ENCODE measurements at places on chromosomes 2 and 18.

GRCh38 chr18:2538844-2539243, 32.5 kb downstream of the METTL4 start:
- no peak for DNase-seq

DNA sequence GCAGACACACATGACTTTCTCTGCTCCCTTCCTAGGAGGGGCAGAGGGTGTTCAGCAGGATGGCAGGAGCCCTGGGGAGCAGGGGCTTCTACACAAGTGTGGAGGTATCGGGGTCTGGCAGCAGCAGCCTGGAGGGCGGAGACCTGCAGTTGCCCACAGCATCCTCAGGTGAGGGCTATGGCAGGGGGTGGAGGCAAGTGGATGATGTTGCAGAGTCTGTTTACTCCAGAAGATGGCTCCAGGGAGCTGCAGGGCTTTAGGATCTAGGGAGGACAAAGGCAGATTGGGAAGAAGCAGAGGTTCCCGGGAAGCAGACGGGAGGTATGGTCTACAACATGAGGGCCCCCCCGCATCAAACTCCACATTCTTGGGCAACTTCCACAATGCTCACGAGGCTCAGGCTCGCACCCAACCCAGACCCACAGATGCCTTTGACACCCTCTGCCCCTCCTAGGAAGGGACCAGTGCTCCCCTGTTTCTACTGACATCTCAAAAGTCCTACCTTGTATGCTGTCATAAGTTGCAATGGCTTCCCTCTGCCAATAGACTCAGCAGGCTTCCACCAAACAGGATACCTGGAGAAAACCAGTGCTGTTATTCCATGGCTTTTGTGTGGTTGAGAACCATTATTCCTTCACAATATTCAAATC, 12.0 kb upstream of the ATP6V1C2 start:
- no peak for DNase-seq

DNA sequence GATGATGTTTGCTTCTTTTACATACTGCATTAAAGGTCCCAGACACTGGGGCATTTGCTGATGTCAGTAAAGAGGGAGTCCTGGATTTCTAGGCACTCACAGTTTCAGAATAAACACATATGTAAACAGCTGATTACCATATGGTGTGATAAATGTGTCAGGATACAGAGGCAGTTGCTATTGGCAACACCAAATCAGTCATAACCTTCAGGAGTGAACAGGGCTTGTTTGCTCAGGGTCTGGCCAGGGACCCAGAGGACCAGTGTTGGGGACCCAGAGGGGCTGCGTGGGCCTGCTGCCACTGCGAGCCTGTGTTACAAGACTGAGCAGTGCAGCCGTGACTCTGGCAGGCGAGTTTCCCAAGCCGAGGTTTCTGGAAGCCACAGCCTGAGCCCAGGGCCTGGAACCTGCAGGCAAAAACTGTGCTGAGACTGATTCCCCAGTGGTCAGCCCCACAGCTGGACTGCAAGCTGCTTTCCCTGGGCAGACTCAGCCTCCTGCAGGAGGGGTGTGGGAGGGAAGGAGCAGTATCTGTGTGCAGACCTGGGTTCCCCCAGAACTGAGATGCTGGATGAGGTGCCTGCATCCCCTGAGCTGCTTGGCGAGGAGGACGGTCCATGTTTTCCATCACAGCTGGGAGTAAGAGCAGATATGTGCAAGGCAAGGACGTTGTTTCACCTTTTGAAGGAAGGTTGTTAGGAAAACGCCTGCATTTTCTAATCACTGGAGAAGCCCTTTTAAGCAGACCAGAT, 23.6 kb downstream of the ASAP2 start:
- no peak for DNase-seq

GRCh38 chr2:46871976-46872381, 43.6 kb downstream of the MCFD2 start:
- no peak for DNase-seq

GRCh38 chr2:156896294-156896693, 361.2 kb upstream of the GALNT5 start:
- no peak for DNase-seq

- DNase-seq: no peak
Observed at GRCh38 chr2:54858021-54858681, 134.7 kb downstream of the EML6 start.

GRCh38 chr18:57785751-57786437, 17.2 kb downstream of the ATP8B1 start:
- no peak for DNase-seq

- DNase-seq: no peak
Observed at GRCh38 chr18:27711382-27711781, 465.5 kb downstream of the CDH2 start.

- DNase-seq: no peak
Observed at GRCh38 chr2:160252900-160253299, 52.8 kb upstream of the ITGB6 start.

DNA sequence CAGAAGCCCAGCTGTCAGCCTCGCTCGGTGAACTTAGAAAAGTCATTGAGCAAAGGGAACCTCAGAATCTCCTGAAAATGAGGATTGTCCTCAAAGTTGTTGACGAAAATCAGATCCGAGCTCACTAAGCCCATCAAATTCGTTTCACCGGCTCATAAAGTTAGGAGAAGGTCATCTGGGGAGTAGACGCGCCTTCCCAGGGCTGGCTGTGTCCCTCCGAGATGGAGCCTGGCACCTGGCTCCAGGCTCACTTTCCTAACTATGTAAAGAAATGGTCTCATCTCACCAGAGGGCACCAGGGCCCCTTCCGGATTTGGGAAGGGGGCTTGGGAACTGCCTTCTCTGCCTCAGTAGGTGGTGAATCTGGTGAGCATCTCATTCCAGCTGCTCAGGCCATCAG, 145.5 kb downstream of the PXDN start:
- no peak for DNase-seq

DNA sequence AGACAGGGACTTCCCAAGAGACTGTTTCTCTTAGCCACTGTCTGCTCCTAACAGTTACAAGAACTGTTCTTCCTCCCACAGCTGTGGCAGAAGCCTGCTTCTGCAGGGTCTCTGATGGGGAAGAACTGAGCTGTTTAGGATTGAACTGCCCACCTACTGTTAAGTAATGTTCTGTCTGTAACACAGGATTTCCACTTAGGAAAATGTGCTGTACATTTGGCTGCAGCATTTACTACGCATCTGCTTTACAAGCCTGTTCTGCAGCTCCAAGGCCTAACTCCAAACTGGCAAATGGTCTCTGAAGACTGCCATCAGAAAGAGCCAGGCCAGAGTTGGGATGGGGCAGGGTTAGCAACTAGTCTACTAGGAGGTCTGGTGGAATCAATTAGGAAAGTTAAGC, 87.8 kb upstream of the UPP2 start:
- DNase-seq: no peak

DNA sequence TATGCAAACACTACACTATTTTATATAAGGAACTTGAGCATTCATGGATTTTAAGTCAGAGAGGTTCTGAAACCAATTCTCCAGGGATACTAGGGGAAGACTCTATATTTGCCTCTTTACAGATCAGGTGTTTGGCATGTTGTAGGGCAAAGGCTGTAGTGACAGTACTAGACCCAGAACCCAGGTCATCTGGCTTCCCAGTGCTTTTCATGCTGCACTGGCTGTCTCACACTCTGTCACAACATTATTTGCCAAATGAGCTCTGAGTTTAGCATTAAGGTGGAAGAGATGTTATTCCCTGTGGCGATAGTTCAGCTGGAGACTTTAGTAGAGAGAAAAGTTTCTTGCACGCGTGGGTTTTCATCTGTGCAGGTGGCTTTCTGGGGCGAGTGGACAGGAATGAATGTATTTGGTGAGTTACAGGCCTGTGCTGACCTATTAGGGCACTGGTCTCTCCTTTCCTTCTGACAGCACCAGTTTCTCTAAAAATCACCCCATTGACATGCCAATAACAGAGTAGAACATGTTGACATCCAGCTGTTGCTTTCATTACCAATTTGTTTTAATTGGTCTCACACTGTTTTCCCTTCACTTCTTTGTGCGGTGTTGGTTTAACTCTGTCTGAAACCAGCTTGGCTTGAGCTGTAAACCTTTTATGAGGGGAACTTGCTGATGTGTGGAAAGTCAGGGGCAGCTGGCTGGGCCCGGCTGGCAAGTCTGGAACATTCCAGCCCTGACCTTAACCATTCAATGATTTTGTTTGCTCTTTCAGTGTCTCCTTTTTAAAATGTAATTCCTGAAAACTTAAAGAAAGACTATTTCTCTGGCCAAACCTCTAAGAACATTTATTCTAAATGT, 643.0 kb upstream of the FAM98A start:
- no peak for DNase-seq

- DNase-seq: no peak
Observed at GRCh38 chr2:102442967-102443828, 20.2 kb downstream of the IL18RAP start.

DNA sequence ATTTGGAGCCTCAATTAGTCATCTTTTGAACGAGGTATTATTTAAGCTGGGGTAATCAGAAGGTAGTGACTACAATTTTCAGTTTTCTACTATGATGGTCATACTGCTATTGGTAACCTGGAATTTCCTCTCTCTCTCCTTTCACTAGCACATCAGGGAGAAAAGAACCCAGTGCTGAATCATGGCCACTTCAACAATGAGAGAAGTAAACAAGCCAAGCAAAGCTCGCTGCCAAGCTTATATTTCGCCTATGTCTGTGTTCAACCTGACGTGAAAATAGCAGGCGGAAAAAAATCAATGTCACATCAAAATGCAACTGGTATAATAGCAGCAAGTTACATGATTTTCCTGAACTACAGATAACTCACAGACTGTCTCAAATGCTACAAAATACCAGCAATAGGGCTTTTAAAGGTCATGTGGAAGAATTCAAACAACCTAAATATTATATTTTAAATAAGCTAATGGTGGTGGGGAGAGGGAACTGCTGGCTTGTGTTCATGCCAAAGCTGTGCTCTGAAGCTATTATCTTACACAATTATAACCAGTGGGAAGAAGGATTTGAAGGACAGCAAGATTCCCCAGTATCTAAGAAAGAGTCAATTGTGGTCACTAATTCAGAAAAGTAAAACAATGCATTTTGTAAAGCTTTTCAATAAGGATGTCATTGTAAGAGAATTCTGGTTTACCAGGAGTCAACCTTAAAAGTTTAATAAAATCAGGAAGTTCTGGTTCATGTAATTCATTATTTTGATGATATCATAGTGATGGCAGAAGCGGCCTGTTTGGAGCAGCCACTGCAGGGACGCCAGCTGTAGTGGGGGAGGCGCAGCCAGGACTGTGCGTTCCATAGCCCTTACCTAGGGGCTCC, 38.0 kb downstream of the RNF152 start:
- DNase-seq: no peak

DNA sequence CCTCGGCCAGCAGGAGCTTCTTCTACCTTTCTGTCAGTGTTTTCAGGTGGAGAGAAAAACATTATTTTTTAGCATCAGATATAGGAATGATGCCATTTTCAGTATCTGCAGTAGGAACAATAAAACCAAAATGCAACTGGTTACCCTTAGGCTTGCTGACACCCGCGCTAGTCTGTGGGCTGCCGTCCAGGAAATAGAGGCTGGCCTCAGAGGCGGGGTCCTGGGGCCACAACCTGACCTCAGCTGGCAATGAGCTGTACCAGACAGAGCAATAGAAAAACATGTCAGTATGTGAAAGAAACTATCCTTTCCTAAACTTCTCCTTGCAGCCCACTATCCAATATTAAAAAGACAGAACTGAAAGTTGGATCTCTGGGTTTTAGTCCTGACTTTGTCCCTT, 4.6 kb upstream of the ST6GAL2 start:
- DNase-seq: no peak

GRCh38 chr18:6729247-6730091, at the start of gene ARHGAP28:
TSS of gene ARHGAP28 (plus strand) at chr18:6729716. CDS start at chr18:6729822, 106 bp downstream.
- no peak for DNase-seq

DNA sequence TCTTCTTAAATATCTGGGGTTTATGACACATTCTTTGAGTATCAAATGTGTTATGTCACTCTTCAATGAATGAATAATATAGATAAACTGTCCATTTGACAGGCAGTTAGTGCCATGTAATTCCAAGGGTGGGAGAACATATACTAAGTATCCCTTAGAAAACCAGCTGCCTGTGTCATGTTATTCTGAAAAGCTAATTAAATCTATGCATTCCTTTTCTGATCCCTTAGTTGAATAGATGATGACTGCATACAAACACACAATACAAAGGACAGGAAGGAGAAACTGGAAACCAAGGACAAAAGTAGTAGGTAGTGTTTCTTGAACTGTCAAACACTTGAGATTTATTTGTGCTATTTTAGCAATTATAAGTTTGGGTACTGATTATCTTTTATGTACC, 8.3 kb downstream of the ARHGAP28 start:
- no peak for DNase-seq

- DNase-seq: no peak
Observed at GRCh38 chr18:11925800-11926481, 17.8 kb upstream of the MPPE1 start.

GRCh38 chr2:30643674-30644073, 163.6 kb downstream of the CAPN13 start:
- DNase-seq: no peak

DNA sequence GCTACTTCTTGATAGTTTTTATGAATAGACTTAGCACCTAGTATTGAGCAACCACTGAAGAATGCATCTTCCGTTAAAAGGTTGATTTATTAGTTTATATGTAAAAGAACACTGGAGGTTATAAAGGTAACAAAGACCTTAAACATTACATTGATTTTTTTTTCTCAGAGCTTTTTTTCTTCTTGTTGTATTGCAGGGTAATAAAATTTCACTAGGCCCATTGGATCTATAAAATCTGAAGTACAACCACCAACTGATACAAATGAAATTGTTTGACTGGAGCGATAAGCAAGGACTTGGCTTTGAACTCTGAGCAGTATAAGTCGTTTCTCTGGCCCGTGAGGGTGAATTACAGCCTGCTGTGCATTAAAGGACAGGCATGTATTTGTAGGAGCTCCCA, 344.0 kb downstream of the LRRTM1 start:
- no peak for DNase-seq

- no peak for DNase-seq
Observed at GRCh38 chr2:117686699-117687098, 127.8 kb upstream of the DDX18 start.

DNA sequence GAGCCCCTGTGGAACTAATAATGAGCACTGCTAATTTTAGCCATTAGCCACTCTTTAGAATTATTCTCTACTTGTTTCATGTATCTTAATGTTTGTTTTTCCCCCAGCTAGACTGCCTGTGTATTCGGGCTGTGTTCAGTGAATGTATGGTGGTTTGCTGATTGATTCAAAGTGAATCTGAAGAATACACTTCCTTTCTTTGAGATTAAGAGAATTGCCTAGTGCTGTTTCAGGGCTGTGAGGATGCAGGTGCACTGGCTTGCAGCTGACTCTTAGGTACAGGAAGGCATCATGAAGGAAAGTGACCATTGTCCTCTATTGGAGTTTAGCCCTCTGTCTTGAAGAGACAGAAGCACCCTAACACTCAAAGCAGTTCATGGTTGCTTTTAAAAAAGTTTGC, 138.7 kb downstream of the CERS6 start:
- DNase-seq: no peak

DNA sequence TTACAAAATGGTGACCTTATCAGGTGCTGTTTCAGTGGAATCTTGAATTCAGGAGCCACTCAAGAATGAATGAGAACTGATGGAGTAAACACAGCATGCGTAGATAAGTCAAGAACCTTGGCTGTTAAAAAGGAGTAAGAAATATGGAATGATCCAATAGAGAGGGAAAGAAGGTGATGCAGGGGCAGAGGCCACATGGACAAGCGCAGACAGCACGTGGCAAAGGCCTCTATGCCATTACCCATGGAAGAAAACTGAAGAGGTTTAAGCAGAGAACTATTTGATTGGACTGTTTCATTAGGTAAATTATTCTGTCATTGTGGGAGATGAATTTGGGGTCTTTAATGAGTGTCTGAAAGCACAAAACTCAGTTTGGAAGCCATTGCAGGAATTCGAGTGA, 142.4 kb upstream of the RASGRP3 start:
- no peak for DNase-seq
